A673 (cell line): ENCODE measurements at places on chromosomes 12 and 14. TPM values are rescaled to one million over a fixed set of nuclear protein-coding genes. Genes with fewer than 3 reads are reported as not detected.

- no peak for DNase-seq
These were observed 51.4 kb upstream of the TMTC2 start for GRCh38 chr12:82635263-82635662.

DNA sequence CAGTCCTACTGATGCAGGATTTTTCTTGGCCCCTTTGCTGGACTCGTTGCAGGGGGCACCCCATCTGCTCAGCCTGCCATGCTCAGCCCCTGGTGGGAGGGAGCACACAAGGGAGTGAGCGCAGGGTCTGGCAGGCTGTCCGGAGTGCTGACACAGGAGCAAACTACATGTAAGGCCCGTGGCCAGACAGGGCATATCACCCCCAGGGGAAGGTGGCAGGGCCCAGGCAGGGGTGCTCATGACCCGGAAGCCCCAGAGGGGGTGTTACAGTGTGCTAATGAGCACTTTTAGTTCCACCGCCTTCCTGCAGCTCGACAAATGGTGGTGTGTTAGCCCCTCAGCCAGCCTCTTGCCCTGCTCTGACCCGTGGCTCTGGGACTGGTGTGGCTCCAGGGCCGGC lies 645.6 kb upstream of the TMEM132C start:
- DNase-seq = no peak

The CD69 gene
- 0.26 TPM in 1 of 2 replicates, not detected in the other for total RNA-seq

DNA sequence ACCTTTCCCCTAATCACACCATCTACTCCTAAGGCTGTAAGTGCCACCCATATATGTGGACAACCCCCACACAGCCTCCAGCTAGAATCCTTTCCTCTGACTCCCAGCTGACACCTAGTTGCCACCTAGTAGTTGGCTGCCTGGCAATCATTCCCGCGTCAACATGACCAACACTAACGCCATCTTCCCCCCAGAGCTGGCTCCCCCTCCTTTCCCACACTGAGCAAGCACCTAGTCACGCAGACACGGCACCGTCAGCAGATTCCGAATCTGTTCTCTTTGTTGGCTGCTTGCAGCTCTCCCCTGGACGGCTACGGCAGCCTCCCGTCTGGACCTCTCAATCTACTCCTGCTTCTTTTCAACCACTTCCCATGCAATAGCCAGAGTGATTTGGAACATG lies 27.7 kb downstream of the UBR7 start:
- DNase-seq = no peak

The NYNRIN gene
- 8.6 and 17.3 TPM in 2 replicates for total RNA-seq

The PLEKHD1 gene
- 0.37 and 0.87 TPM in 2 replicates for total RNA-seq

DNA sequence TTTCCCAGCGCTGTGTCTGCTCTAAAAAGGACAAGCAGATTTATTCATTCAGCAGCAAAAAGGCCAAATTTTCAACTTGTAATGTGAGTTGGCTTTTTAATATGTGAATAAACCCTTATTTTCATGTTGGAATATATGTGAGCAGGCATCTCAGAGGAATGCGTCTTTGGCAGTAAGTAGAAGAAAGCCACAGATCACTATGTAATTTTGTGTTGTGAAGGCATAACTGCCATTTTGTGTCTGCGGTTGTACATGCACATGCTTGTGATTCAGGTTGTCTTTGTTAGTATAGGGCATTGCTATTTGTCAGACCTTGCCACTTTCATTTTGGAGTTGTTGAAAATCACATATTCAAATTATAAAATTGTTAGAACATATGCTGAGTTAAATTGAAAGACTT lies 398.8 kb upstream of the RGS6 start:
- no peak for DNase-seq

The ZCRB1 gene
- 110 TPM in 2 replicates for total RNA-seq

The DYNC1H1 gene
- total RNA-seq = 794 and 833 TPM in 2 replicates

DNA sequence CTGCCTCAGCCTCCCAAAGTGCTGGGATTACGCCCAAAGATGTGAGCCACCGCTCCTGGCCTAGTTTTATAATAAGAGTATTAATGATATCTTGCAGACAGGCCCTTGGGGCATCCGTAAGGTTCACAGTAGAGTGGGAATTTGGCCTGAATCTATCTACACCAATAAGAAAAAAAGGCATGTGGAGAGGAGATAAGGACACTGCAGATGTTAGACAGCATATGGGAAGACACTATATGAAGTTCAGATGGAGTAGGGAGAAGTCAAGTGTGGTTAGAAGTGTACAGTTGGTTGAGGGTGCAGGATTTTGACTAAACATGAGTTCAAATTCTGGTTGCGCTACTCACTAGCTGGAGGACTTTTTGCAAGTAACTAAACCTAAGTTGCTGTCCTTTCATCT lies 8.5 kb upstream of the TTC8 start:
- DNase-seq = no peak

DNA sequence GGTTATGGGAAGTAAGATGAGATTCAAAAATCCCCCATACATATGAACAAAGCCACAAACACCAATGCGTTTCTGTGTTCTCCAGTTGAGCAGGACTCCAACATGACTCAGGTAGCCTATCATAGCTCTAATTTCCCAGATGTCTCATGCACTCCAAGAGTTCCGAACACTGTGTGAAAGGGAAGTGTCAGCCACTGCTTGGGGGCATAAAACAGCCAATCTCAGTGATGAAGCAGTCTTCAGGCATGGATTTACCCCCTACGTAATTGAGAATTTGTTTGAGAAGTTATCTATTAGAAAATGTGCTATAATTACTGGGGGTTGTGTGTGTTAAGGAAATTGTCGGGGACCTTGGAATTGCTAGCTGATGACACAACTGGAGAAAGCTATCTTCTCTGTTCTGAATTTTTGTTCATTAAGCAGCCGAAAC lies 153.9 kb upstream of the AVPR1A start:
- DNase-seq = peak; percentile 48

DNA sequence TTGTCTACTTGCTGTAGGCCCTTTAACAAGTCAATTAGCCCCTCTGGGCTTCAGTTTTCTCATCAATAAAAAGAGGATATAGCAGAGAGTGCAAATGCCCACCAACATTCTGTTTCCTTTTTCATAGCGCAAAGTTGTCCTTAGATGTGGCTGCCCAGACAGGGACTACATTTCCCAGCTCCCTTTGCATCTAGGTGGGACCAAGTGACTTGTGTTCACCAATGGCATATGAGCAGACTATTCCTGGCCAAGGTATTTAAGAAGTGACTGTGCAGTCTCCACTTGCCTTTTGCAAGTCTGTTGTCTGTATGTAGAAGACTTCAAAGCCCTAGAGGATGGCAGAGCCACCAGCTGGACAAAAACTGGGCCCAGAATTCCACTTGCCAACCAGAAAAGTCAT lies 59.7 kb downstream of the DAO start:
- peak; percentile 10 for DNase-seq

The PRR4 gene
- total RNA-seq = 5.8 and 6.9 TPM in 2 replicates
